ENCODE measurements at places on chromosomes 11 and 22. TPM values are rescaled to one million over a fixed set of nuclear protein-coding genes. Genes with fewer than 3 reads are reported as not detected.

- no peak for DNase-seq
These were observed 86.9 kb downstream of the CACNG2 start for GRCh38 chr22:36616682-36617081.

GRK2 gene
- 43.1 TPM for total RNA-seq

DNA sequence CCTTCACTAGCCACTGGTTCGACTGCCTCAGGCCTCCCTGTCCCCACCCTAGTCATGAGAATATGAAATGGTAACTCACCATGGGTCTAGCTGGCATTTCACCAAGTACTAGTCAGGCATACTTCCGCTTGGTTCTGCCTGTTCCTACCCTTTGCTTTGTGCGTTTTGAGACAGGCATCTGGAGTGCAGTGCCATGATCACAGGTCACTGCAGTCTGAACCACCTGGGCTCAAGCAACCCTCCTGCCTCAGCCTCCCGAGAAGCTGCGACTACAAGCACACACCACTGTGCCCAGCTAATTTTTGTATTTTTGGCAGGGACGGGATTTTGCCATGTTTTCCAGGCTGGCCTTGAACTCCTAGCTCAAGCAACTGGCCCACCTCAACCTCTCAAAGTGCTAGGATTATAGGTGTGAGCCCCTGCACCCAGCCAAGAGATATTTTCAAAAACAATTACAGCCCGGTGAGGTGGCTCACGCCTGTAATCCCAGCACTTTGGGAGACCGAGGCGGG lies 14.1 kb downstream of the HRAS start:
- no peak for DNase-seq

DNA sequence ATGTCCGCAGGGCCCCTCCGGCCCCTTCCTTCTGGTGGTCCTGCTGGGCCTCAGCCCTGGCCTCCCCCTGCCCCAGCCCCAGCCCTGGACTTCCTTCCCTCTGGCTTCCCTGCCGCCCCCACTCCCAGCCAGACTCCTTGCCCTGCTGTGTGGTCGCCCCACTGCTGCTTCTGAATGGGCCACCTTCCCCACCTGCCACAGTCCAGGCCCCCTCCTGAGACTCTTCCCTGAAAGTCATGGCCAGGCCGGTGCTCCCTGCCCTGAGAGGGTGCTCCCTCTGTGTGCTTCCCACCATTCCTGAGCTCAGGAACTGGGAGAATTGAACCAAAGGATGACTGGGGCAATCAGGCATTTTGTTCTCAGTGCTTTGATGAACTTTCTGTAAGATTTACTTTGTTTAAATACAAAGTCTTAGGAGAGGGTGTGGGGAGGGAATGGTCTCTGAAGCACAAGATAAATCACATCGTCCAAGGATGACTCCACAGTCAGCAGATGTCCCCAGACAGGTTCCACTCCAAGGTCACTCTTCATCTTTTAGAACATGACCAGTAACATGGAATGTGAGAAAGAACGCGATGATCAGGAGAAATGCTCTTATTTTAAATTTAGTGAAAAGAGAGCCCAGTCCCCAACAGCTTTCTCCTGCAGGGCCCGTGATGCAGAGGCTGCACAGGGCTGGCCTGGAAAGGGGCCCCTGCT lies 774 bp downstream of the APOBEC3D start:
- DNase-seq: no peak

- DNase-seq: peak; percentile 65
These were observed 53.9 kb downstream of the SMIM38 start for GRCh38 chr11:69209421-69210309.

DNA sequence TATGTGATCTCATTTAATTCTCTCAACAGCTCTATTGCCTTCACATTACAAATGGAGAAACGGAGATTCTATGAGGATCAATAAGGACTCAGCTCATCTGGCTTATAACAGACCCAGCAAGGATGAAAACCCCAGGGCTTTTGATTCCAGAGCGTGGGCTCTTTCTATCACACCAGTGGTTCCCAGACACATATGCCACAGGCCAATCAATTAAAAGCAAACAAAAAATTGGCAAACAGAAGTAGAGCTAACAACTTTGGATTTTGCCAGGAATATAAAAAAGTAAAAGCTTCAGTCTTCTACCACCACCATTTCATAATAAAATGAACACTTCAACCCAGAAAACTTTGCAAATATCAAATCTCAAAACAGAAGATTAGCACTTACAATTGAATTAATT lies 71.1 kb upstream of the FAT3 start:
- DNase-seq: no peak

- no peak for DNase-seq
These were observed 1.1 kb upstream of the DENND5A start for GRCh38 chr11:9266132-9266736.

DNA sequence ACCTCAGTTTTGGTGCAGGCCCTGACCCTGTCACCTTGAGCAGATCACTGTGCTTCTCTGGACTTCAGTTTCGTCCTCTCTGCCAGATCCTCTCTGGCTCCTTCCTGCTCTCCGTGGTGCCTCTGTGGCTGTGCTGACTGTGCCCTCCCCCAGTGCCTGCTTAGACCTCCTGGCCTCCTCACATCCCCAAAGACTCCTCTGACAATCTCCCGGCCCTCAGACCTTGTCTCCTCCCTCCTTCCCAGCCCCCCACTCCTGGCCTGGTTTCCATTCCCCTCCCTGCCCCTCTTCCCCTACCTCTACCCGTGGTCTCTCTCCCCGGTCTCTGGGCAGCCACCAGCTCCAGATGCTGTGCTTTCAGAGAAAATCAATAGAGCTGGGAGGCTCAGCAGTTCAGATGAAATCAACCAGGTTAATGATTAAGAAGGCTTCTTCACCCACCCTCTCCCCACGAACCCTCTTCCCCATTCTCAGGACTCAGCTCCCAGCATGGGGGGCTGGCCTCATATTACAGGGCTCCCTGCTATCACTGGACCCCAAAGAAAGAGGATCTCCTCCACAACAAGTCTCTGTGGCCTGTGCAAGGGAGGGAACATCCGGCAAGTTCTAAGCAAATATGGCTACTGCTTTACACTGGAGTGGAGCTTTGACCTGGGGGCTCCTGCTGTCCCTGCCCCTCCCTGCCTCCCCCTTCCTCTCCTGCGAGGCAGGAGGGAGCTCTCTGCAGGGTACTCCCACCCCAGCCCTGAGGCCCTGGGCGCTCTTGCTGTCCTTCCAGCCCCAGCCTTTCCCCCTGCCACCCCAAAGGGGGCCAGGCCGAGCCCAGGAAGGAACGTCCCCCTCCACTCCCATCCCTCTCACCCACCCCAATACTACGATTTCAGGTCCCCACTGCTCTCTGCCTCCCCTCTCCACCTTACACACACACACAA lies 8.5 kb downstream of the BACE1-AS start:
- DNase-seq: peak; percentile 61

- DNase-seq: no peak
These were observed 25.8 kb downstream of the QSER1 start for GRCh38 chr11:32918427-32918826.

DNA sequence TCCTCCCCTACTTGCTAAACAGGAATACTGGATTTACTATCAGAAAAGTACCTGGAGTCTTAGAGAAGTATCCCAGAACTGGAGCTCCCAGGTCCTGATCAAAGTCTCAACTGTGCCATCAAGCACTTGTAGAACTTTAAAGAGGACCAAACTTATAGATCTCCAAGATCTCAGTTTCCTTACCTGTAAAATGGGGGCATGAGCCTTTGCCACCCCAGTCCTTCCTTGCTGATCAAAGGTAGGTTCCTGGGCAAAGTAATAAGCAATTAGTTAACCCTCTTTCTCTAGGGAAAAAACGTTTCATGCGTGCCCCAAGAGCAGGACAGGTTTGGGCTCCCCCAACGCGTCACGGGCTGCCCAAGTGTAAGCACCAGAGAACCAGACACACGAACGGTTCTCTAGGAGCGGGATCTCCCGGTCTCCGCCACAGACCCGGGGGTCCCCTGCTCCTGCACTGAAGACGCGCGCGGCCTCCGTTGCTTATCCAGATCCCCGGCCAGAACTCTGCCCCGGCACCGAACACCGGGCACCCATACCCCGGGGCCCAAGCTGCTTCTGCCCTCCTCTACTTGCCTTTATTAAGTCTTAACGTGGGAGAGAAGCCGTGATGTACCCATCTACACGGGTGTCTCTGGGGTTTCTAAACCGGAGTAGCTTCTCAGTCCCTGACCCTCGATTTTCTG lies 505 bp downstream of the ZNF214 start:
- DNase-seq: peak; percentile 74

DNA sequence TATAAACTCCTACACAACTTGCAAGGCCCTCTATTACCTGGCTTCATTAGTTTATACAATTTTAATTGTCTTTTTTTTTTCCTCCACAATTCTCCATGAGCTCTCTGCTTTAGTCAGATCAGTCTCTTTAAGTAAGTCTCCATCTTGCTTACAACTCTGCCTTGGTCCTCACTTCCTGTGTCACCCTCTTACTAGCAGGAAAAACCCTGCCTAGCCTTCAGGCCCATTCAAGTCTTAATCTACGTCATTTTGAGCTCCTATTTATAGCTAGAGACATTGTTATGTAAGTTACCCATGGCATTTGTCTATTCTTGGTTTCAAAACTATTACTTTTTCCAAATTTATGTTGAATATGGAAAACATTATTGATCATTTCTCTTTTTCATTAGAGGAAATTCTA lies 177.4 kb downstream of the SBF2 start:
- DNase-seq: no peak

- DNase-seq: peak; percentile 98
These were observed at the start of gene MALAT1 for GRCh38 chr11:65498977-65499712. TSS of gene MALAT1 (plus strand) at chr11:65499045.

GRCh38 chr11:121105063-121105480 lies 4.0 kb downstream of the TECTA start:
- no peak for DNase-seq

ANO5 gene
- 58.4 TPM for total RNA-seq

Data from cardiac septum (tissue), 1 donor.